ENCODE measurements at places on chromosomes 13 and 19.

- no peak for DNase-seq
Measured at GRCh38 chr13:66774046-66774445, 456.1 kb downstream of the PCDH9 start.

DNA sequence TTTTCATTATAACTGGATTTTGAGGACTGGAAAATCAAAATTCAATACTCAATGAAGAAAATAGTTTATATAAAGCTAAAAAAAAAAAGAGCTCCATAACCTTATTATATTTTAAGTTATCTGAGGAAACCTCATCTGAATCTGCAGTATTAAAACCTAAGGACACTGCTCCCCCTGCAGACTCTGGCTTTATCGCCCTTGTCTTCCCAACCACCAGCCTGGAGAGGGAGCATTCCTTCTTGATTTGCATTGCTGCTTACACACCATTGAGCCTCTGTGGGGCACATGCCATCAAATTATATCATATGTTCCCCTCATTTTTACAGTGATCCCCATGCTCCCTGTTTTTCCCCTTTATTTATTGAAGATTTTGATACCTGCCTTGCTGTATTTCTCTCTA lies 871.4 kb upstream of the GPC6 start:
- DNase-seq = peak; percentile 64

DNA sequence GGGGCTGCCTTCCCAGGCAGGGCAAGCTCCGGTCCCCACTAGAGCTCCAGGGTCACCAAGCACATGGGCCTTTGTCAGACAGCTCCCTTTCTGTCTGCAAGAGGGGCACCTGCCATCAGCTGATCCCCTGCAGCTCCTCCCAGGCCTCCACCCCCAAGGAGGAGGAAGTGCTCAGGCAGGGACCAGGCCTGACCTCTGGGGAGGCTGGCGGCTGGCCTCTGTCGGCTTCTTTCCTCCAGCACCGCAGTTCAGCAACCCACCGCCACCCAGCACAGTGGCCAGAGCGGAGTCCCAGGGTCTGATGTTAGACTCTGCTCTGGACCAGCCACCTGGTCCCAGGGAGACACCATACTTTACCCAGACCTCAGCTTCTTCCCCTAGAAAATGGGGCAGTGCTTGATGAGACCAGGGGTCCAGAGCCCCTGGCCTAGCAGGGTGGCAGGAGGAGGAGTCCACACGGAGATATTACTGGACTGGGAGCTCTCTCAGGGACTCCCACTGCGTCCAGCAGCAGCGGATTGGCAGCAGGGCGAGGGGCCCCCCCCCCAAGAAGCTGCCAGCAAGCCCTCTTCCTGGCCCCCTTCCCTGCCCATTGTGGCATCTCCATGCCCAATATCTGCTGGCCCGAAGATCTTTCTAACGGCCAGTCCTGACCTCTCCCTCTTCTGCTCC lies 24.1 kb downstream of the NKPD1 start:
- DNase-seq = no peak

- DNase-seq = no peak
Measured at GRCh38 chr19:39014037-39014436, 18.3 kb downstream of the FBXO27 start.

- no peak for DNase-seq
Measured at GRCh38 chr13:100523411-100523810, 65.2 kb downstream of the GGACT start.

- peak; percentile 59 for DNase-seq
Measured at GRCh38 chr13:99086267-99087097, 108.6 kb upstream of the DOCK9 start.

DNA sequence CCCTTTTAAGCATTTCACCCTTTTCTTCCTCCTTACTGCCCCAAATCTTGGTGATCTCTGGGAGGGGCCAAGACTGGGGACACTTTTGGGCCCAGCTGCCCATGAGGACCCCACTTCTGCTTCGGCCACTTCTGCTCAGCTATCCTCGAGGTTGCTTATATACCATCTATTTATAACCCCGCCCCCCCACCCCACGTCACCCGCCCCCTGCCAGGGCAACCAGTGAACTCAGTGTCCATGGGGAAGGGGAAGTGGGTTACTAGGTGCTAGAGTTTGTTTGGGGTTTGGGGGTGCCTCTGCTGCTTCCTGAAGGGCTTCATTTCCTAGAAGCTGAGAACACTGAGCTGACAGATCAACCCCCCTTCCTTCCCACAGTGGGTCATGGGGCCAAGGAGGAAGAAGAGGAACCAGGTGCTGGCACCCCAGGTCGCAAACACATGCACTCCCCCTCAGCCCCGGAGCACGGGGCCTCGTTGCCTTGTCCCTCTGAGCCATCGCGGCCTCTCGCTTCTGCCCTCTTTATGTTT lies 6.1 kb upstream of the ADGRE5 start:
- DNase-seq = no peak

- DNase-seq = no peak
Measured at GRCh38 chr19:2247433-2248101, 1.6 kb upstream of the AMH start.

DNA sequence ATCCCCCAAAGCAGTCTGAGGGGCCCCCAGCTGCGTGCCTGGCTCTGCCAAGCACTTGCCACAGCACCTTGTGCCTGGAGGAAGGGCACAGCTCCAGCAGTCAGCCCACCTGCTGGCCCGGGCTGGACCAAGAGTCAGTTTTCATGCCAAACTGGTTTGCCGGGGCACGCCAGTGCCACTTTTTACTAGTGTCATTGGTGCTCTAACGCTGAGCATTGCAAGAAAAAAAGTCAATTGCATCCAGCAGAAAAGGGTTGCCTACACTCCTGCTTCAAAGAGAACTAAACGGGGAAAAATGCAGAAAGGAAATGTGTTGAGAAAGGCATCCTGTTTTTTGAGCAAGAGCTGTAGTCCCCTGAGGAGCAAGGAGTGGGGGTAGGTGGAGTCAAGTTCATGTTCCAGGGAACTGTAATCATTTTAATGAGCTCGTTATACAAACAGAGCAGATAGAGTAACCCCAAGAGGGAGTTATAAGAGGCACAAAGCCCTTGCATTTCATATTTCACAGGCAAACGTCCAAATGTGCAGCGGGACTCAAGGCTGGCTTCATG lies 68.4 kb downstream of the F2RL3 start:
- DNase-seq = no peak

DNA sequence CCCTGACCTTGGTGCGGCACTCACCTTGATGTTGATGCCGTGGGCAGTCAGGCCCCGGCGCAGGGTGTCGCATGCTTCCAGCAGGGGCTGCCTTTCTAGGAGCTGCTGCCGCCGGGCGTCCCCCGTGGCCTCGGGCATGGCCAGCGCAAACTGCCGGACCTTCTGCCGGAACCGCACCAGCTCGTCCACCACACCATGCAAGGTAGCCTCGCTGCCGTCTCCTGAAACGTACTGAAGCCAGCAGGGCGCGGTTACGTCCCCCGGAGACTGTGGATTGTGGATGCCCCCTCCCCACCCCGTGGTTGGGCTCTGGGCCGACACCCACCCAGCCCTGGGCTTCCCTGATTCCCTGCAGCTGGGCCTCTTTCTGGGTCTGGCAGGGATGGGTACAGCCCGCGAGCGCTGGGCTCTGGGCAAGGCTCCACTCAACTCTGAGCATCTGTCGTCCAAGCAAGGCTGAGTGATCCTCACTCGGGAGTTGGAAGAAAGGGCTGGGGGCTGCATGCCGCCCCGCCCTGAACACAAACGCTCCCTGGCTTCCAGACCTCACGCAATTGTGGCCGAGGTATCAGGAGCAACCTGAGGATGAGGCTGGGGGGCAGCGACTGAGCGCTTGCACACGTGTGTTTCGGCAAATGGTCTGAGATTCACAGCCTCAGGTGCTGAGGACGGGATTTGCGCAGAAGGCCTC lies 27.1 kb downstream of the NAXD start:
- DNase-seq = no peak

- DNase-seq = no peak
Measured at GRCh38 chr13:46914341-46914740, 17.5 kb upstream of the HTR2A start.

DNA sequence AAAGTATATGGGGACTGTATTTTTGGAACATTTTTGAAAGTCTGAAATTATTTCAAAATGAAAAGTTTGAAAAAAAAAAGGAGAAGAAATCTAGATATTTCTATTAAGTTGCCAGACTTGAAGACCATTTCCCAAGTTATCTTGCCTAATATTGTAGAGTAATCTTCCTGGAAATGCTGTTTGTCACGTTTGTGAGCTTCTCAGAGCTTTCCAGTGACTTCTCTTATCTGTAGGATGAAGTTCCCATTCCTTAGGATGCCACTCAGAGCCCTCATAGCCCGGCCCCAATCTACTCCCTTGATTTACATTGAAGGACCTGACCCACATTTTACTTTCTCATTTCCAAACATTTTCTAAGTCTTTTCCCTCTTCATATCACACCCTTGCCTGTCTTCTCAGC lies 23.6 kb downstream of the CEACAM8 start:
- DNase-seq = no peak

GRCh38 chr19:7348587-7349230 lies at the start of gene ARHGEF18:
Gene ARHGEF18, plus strand, starts transcription at chr19:7348937. Its CDS starts 13,954 bp downstream, at chr19:7362891.
- no peak for DNase-seq

- DNase-seq = peak; percentile 40
Measured at GRCh38 chr13:33931397-33932311, 113.7 kb downstream of the RFC3 start.

- DNase-seq = no peak
Measured at GRCh38 chr13:60261432-60262351, 98.0 kb upstream of the DIAPH3 start.

GRCh38 chr19:29812080-29812880 lies 489 bp downstream of the CCNE1 start:
- DNase-seq = no peak

DNA sequence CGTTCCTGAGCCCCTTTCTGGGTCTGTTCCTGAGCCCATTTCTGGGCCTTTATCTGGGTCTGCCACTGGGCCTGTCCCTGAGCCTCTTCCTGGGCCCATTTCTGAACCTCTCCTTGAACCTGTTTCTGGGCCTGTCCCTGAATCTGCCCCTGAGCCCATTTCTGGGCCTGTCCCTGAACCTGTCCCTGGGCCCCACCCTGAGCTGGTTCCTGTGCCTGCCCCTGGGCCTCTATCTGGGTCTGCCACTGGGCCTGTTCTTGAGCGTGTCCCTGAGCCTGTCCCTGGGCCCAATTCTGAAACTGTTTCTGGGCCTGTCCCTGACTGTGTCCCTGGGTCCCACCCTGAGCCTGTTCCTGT lies 40.4 kb upstream of the GRTP1 start:
- DNase-seq = no peak

GRCh38 chr19:18287836-18288772 lies 6.7 kb upstream of the JUND start:
- no peak for DNase-seq

DNA sequence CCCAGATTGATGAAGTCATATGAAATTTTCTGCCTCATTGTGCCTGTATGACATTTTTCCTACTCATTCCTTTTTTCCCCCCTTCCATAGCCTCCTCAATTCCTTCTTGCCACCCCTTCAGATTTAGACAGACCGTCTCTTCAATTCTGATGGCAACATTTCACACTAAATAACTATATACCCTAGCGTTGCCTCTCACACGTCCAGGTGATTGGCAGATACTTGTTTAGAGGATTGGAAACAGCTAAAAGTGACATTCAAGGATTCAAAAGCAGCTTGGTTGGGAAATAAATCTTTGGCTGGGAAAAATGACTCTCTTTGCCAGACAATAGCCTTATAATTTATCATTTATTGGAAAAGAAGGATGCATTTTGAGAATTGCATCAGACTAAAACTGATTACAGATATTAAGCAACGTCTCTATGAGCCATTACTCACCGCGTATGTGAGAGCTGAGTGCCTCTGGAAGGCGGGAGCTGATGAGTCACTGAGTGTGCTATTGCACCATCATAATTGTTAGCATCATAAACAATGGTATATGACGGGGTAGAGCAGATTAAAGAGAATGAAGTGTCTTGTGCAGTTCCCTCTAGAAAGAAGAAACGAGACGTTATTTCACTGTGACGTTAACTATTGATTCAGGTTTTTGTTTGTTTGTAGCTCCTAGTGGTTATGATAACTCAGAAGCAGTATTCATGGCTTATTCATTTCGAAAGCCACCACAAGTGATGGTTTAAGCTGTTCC lies 61.1 kb upstream of the FAM216B start:
- DNase-seq = peak; percentile 39

GRCh38 chr13:107234319-107235073 lies 666.6 kb upstream of the ARGLU1 start:
- no peak for DNase-seq

DNA sequence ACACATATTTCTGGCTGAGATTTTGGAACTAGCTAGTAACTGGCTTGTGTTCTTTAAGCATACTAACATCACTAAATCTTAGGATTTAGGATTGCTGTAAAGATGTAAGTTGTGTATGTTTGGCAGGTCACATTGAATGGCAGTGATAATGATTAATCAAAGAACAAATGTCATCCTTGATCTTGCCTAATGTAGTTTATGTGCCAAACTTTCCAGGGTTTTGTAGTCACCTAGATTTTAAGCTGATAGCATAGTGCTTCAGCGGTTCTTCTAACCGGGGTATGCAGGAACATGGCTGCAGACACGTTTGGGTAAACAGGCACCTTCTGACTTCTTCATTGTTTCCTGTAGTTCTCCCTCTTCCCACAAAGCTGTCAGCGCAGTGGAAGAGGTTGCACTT lies 9.7 kb downstream of the CLN5 start:
- DNase-seq = no peak

GRCh38 chr19:14106840-14107239 lies 10.7 kb downstream of the PRKACA start:
- no peak for DNase-seq

DNA sequence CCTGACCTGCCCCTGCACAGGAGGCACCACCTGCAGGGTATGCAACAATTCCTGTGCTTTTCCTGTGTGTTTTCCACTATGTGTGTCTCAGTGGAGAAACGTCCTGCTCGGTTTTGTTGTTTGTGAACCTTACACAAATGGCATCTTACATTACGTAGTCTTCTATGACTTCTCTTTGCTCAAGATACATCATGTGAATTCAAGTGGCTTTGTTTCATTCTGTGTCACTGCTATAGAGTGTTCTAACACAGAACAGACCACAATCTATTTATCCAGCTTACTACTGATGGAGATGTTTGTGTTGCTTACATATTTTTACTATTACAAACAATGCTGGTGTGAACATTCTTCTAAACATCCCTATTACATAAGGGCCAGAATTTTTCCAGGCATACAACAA lies 97.7 kb downstream of the ANKRD10 start:
- no peak for DNase-seq

DNA sequence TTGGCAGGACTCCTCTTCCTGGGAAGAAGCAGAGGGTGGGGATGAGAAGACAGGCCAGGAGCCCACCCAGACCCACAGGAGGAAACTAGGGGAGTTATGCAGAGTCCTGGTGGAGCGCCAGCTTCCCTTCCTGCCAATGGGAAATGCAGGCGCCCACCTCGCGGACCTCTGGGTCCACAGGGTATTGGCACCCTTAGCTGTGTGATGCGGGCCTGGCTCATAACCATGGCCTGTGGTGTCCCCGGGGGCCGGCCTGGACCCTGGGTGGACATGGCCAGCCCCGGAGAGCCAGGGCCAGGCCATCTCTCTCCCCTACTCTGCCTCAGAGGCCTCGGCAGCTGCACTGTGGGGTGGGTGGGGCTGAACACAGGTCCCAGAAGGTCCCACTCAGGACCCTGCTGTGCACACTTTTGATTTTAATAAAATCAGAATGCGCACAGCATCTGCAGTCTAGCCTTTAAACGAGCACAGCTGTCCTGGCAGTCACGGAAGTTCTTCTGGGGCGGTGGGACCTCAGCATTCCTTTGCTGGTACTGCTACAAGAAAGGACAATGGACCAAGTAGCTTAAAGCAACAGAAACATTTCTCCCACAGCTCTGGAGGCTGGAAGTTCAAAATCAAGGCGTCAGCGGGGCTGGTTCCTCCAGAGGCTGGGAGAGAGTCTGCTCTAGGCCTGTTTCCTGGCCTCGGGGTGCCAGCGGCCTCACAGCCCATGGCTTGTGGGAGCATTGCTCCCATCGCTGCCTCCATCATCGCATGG lies 1.8 kb downstream of the F10 start:
- no peak for DNase-seq

- DNase-seq = peak; percentile 33
Measured at GRCh38 chr19:10503002-10503789, at the start of gene KEAP1. Gene KEAP1, minus strand, starts transcription at chr19:10503356. Its CDS starts 3,323 bp downstream, at chr19:10500033.
